ENCODE measurements at places on chromosomes 4 and X. TPM values are rescaled to one million over a fixed set of nuclear protein-coding genes. Genes with fewer than 3 reads are reported as not detected.

SATL1 gene
- total RNA-seq: not detected

GABRG1 gene
- not detected for total RNA-seq

FGG gene
- not detected for total RNA-seq

PAGE2B gene
- not detected for total RNA-seq

HTRA3 gene
- 52.6 TPM for total RNA-seq

TMEM31 gene
- total RNA-seq: not detected

TSC22D3 gene
- 551 TPM for total RNA-seq

LRCH2 gene
- total RNA-seq: 5.4 TPM

CCDC110 gene
- total RNA-seq: 6.2 TPM

H2BW2 gene
- total RNA-seq: not detected

USP17L13 gene
- total RNA-seq: not detected

GAGE12G gene
- total RNA-seq: not detected

PGAM4 gene
- not detected for total RNA-seq

SLIT2 gene
- 71.1 TPM for total RNA-seq

RNF175 gene
- not detected for total RNA-seq

NUP54 gene
- 44.8 TPM for total RNA-seq

SETD7 gene
- total RNA-seq: 101 TPM

PDE5A gene
- total RNA-seq: 223 TPM

HSFX4 gene
- not detected for total RNA-seq

MBNL3 gene
- total RNA-seq: 3.5 TPM

DIAPH2 gene
- total RNA-seq: 66.0 TPM

AMER1 gene
- 8.8 TPM for total RNA-seq

NAT8L gene
- not detected for total RNA-seq

NUP62CL gene
- not detected for total RNA-seq

CSAG2 gene
- total RNA-seq: not detected

RAB41 gene
- total RNA-seq: not detected

TMEM184C gene
- 23.2 TPM for total RNA-seq

KCNE5 gene
- not detected for total RNA-seq

UNC5C gene
- 10.0 TPM for total RNA-seq

ATP2B3 gene
- 0.68 TPM for total RNA-seq

FGB gene
- not detected for total RNA-seq

NR3C2 gene
- total RNA-seq: 11.2 TPM

SH3D19 gene
- 94.8 TPM for total RNA-seq

C4orf50 gene
- not detected for total RNA-seq

TMSB15A gene
- 1.1 TPM for total RNA-seq

GABRE gene
- total RNA-seq: 40.9 TPM

HTR2C gene
- total RNA-seq: not detected

RHOXF2 gene
- not detected for total RNA-seq

TRIM61 gene
- total RNA-seq: 0.95 TPM

ARHGAP24 gene
- total RNA-seq: 43.6 TPM

HSFX2 gene
- total RNA-seq: 1.3 TPM

MTTP gene
- total RNA-seq: not detected

SULT1B1 gene
- total RNA-seq: 2.9 TPM

STK26 gene
- total RNA-seq: 11.1 TPM

GAGE2A gene
- total RNA-seq: not detected

SLC4A4 gene
- total RNA-seq: 1.8 TPM
